ENCODE measurements at places on chromosomes 12 and 14.

DNA sequence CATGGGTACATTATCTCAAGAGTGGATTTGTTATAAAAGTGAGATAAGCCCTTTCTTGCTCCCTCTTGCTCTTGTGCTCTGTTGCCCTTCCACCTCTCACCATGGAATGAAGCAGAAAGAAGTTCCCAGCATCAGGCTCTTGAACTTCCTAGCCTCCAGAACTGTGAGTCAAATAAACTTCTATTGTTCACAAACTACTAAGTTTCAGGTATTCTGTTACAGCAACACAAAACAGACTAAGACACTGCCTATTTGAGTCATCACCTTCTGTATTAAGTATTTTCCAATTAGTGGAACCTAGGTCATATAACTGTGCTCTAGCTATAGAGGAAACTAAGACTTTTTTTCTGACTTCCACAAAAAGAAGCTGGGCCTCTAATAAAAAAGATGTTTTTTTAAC is 201.2 kb upstream of the FOXG1 start:
- no peak for DNase-seq

GRCh38 chr14:95497561-95498011 is 18.9 kb downstream of the SYNE3 start:
- no peak for DNase-seq

DNA sequence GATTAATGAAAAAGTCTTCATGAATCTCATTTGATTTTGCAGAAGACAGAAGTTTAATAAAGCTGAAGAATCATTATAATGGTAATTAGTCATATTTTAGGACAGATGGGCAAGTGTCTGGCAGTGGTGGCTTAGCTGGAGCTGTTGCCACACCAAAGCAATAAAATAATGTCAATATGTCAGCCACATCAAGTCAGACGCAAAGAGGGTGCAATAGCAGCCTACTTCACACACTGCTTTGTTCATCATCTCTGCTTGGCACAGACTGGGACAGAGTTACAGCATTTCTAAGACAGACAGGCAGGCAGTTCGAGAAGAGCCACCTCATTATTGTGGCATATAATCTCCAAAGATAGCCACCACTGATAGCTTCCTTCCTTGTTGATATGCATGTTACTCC is 16.9 kb upstream of the KRR1 start:
- DNase-seq = no peak

- no peak for DNase-seq
These were observed 91.3 kb upstream of the CEP83 start for GRCh38 chr12:94550964-94551363.

- peak; percentile 60 for DNase-seq
These were observed at the start of gene TEAD4 for GRCh38 chr12:2959192-2959504. Gene TEAD4 (plus strand): TSS chr12:2959397.

DNA sequence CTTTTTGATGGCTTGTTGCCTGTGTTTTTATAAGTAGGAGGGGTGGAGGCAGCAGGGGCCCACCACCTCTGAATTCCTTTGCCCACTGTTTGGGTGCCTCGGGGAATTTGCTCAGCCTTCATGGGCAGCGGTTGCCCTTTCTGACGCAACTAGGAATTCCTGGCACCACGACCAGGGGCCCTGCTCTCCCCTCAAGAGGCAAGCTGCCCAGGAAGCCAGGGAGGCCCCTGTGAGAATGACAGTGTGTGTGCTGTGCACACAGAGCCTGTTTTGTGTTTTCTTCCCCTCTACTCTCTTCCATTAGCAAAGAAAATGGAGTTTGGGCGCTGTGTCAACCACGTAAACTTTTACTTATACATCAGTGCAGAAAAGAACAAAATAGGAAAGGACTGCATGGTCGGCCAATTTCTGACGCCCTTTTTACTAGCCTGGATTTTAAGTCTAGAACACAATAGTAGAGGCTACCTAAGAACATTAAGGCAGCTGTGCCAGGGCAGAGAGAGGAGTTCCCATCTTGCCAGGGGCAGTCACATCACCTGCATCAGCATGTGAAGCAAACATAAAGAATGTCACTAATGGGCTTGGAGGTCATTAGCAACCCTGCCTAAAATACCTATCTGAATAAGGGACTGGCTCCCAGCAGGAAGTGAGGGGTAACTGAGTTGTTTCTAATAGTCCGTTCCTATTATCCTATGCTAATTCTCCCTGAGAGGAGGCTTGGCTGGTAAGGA is 17.9 kb upstream of the PTGR2 start:
- DNase-seq = no peak

Data from right lung (tissue), 10 donors.